Stimulated activated naive CD8-positive, alpha-beta T cell treated with anti-CD3 and anti-CD28 coated beads, Interleukin-15, Interleukin-2, amounts not matched to agents 100 U/mL and 50 U/mL, for 24 hours (primary cell): ENCODE measurements at places on chromosomes 2 and 18.

- DNase-seq, result no peak
Measured at GRCh38 chr18:58640891-58641610, 12.2 kb upstream of the ALPK2 start.

GRCh38 chr2:237921967-237922492 lies 44.8 kb upstream of the UBE2F start:
- DNase-seq, result no peak

DNA sequence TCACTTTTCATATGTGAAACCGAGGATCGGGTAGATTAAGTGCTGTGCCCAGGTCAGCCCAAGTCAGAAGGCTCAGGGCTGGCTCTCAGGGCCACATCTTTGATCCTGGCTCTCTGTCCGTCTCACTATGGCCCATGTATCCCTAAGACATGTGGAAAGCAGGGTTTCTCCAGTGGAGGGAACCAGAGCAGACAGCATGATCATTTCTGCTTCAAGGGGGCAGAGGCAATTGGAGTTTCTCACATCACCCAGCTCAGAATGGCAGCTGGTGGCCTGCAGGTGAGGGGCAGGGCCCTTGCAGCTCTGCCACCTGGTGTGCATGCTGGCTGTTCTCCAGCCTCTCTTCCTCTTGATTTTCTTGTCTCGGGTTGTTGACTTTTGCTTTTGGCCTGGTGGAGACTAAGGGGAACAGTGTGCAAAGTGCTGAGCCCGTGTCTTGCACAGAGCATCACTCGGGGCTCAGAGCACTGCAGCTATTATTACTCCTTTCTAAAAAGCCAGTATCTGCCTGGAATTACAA lies 27.0 kb downstream of the LDLRAD4 start:
- no peak for DNase-seq

- DNase-seq, result no peak
Measured at GRCh38 chr2:129233751-129234406, 745.6 kb upstream of the RAB6C start.

DNA sequence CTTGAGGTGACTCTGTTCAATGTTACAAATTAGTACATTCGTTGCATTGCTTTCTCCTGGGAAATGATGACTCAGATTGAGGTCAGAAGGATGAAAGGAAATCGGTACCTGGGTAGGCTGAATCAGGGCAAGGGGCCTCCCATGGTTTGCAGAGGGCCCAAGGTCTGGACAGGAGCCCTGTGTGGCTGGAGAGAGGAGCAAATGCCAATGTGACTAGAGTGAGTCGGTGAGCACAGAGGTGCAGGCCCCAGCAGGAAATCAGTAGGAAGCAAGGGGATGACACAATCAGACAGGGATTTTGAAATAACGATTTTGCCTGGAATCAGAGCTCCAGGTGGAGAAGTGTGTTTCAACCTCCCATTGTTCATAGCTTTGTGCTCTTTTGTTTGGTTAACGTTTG lies 118.9 kb downstream of the CCDC102B start:
- DNase-seq, result no peak

DNA sequence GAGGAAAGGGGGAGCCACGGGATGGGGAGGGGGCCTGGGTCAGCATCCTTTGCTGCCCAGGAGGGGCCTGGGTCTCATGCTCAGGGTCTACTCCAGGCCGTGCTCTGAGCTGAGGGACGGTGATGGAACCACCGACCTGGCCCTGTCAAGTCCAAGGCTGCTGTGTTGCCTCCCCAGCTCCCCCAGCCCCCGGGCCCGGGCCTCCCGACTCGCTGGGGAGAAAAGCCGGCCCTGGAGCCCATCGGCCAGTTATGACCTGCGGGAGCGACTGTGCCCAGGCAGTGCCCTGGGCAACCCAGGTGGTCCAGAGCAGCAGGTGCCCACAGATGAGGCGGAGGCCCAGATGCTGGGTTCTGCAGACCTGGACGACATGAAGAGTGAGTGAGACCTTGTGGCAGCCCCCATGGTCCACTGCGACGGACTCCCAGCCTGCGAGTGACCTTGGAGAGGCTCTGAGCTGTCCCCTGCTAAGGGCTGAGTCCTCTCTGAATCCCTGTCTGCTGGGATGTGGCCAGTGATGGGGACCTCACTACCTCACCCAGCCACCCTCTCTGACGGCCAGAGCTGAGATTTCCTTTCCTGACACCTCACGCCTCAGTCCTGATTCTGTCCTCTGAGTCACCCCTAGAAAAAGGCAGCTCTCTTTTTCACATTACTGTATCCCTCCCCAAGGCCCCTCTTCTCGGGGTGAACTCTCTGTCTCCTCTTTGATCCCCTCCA lies 2.7 kb downstream of the SLC4A3 start:
- no peak for DNase-seq

GRCh38 chr2:10584242-10584753 lies 105.5 kb downstream of the NOL10 start:
- DNase-seq, result no peak

- no peak for DNase-seq
Measured at GRCh38 chr18:59354731-59355130, 4.3 kb downstream of the LMAN1 start.

GRCh38 chr2:227642656-227643055 lies 23.9 kb upstream of the SCYGR5 start:
- no peak for DNase-seq

GRCh38 chr2:55408918-55409868 lies 10.5 kb downstream of the CCDC88A start:
- DNase-seq, result no peak

- no peak for DNase-seq
Measured at GRCh38 chr2:48691935-48692691, 63.4 kb downstream of the LHCGR start.

DNA sequence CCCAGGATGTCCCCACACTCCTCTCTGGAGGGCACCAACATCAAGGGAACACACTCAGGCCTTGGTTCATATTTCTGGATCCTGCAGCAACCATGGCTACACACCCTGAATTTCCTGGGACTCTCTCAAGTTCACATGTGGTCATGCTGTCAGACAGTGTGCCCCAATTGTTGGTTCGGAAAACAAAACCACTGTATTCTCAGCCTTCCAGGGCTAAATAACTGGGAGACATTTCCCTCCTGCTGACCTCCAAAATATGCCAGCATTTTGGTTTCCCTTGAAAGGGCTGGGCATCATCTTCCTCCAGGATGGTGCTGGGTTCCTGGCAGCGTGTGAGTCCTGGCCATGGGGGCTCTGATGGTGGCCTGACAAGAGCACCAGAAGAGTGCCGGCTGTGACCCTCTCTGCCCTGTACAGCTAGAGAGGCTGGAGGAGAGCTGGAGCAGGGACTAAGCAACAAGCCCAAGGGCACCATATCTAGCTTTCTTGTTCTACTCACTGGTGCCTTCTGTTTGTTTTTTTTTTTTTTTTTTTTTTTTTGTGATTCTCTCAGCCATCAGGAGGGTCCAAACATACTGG lies 37.5 kb upstream of the WIPF1 start:
- DNase-seq, result peak; percentile 17

GRCh38 chr2:104774631-104775030 lies 79.3 kb upstream of the POU3F3 start:
- no peak for DNase-seq

DNA sequence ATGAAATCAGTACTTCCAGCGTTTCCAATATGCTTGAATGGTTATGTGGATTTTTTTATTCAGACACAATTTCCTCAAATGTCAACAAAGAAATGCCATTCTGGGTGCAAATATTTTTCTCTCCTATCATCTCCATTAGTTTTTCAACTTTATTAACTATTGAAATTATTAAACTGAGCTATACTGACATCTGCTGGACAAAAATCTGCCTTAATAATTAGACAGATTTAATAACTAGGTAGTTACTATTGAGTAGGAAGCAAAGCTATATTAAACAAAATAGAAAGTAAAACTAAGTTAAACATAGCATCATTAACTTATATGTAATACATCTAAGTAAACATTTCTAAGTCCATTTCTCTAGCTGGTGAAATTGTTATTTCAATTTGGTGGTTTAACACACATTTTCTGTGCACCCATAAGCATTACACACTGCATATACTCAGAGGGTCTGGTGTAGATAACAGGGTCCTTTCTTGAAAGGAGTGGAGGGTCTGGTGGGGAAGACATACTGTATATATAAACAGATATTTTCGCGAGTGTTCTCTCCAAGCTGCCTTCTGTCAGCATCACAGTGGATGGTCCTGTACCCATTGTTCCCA lies 77.0 kb downstream of the LANCL1 start:
- no peak for DNase-seq

GRCh38 chr2:79320871-79321270 lies 161.3 kb upstream of the REG3A start:
- no peak for DNase-seq

- DNase-seq, result no peak
Measured at GRCh38 chr18:76437011-76437410, 58.0 kb downstream of the ZNF516 start.

GRCh38 chr18:62106271-62106670 lies 80.6 kb downstream of the PIGN start:
- no peak for DNase-seq

- DNase-seq, result no peak
Measured at GRCh38 chr18:79979843-79980242, 8.5 kb downstream of the TXNL4A start.

DNA sequence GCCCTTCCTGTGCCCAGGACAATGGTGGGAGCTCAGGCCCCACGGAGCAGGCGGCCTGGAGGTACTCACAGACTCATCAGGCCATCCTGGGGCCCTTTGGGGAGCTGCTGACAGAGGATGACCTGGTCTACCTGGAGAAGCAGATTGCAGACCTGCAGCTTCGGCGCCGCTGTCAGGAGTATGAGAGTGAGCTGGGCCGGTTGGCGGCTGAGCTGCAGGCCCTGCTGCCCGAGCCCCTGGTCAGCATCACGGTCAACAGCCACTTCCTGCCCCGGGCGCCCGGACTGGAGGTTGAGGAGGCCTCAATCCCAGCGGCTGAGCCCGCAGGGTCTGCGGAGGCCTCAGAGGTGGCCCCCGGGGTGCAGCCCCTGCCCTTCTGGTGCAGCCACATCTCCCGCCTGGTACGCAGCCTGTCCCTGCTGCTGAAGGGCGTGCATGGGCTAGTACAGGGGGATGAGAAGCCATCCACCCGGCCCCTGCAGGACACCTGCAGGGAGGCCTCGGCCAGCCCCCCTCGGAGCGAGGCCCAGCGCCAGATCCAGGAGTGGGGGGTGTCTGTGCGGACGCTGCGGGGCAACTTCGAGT lies 8.3 kb upstream of the KLHL30 start:
- DNase-seq, result no peak

DNA sequence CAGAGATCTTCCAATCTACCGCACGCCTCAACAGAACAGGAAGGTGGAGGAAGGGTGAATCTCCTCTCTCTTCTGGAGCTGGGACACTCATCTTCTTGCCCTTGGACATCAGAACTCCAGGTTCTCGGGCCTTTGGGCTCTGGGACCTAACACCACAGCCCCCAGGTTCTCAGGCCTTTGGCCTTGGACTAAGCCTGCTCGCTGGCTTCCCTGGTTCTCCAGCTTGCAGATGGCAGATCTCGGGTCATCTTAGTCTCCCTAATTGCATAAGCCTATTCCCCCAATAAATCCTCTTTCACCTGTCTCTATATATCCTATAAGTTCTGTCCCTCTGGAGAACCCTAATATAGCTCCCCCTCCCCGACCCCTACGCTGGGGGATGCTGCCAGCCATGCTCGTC lies 14.8 kb downstream of the HS6ST1 start:
- no peak for DNase-seq

- no peak for DNase-seq
Measured at GRCh38 chr18:45854036-45854586, 28.6 kb downstream of the SIGLEC15 start.

GRCh38 chr2:125658583-125658982 lies 997.4 kb upstream of the GYPC start:
- no peak for DNase-seq

DNA sequence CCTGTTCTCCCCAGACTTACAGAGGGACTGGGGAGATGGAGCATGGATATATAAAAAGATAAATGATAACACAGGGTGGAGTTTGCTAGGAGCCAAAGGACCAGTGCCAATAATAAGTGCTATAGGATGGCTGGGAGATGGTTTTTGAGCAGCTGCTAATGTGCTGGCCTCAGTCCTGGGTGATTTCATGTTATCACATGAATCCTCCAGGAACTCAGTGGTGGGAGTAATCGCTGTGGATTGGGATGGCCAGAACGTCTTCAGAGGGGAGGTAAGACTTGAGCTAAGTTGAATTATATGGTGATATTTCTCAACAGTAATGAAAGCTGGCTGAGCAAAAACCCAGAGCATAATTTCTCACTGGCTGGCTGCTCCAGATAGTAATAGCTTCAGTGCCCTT lies 441.4 kb downstream of the SLC4A3 start:
- no peak for DNase-seq

DNA sequence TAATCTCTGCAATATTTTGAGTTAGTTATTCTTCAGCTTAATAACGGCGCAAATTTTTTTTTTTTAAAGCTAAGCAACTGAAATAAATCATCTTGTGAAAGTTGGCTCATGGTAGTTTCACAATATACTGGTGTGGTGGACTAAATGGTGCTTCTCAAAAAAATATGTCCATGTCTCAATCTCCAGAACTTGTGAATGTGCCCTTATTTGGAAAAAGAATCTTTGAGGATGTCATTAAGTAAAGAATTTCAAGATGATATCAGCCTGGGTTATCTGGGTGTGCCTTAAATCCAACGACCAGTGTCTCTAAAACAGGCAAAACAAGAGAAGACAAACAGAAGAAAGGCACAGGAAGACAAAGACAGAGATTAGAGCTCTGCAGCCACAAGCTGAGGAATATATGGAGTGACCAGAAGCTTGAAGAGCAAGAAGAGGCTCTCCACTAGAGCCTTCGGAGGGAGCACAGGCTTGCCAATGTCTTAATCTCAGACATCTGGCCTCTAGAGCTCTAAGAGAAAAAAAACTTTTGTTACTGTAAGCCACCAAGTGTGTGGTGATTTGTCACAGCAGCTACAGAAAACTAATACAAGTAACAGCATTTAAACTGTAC lies 71.4 kb downstream of the HNMT start:
- DNase-seq, result no peak

- DNase-seq, result no peak
Measured at GRCh38 chr2:127753374-127753773, 52.1 kb downstream of the SFT2D3 start.

DNA sequence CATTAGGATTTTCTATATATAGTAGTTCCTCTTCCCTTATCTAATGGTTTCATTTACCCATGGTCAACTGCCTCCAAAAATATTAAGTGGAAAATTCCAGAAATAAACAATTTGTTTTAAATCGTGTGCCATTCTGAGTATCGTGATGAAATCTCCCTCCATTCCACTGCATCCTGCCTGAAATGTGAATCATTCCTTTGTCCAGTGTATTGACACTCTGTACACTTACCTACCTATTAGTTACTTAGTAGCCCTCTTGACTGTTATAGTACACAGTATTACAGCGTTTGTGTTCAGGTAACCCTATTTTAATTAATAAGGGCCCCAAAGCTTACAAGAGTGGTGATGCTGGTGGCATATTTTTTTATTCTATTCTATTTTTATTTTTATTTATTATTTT lies 26.2 kb downstream of the TAF4B start:
- DNase-seq, result no peak

DNA sequence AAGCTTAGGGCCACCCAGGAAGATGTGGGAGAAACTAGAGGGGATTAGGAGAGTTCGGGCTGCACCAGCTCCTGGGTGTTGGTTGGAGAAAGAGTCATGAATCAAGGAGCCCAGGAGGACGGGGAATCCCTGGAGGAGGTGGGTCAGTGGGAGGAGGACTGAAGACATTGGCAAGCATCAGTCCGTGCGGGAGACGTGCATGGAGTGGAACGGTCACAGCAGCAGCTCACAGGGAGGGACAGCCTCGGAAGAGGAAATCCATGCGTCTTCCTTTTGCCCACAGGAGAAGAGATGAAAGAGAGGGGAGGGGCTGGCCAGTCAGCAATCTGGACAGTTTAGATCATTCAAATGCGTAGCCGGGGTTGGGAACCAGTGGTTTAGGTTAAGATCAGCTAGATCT lies 178.6 kb downstream of the GBX2 start:
- no peak for DNase-seq
